ENCODE measurements at places on chromosomes 16 and 17.
A peak's percentile ranks its signal among the peaks of the same experiment; 100 is the strongest.

GRCh38 chr17:81976332-81977210 lies 858 bp upstream of the ASPSCR1 start:
- H3K27ac ChIP-seq: 0 out of 2 replicates have a peak overlapping the region, but pooled peaks have one; percentile 5
- peaks cover 19% of the 10 kb centered on the region for H3K27me3 ChIP-seq
- peaks cover 6% of the 10 kb centered on the region for H3K36me3 ChIP-seq
- peak overlapping the region; percentile 81 for H3K4me3 ChIP-seq
- H3K4me1 ChIP-seq: peaks cover 6% of the 10 kb centered on the region

- H3K27me3 ChIP-seq: no peaks in the 10 kb centered on the region
- peak; percentile 38 for DNase-seq
- H3K27ac ChIP-seq: no peak overlapping the region
- no peak overlapping the region for H3K4me3 ChIP-seq
- no peaks in the 10 kb centered on the region for H3K36me3 ChIP-seq
These were observed 481.9 kb downstream of the SOX9 start for GRCh38 chr17:72602517-72603419.

- H3K27ac ChIP-seq: no peak overlapping the region
- H3K4me3 ChIP-seq: no peak overlapping the region
- H3K27me3 ChIP-seq: no peaks in the 10 kb centered on the region
- no peaks in the 10 kb centered on the region for H3K36me3 ChIP-seq
These were observed 15.6 kb downstream of the PAFAH1B1 start for GRCh38 chr17:2609091-2609490.

- DNase-seq: no peak
- H3K27ac ChIP-seq: no peak overlapping the region
- H3K4me1 ChIP-seq: peaks cover 2% of the 10 kb centered on the region
- no peaks in the 10 kb centered on the region for H3K36me3 ChIP-seq
- H3K4me3 ChIP-seq: peak overlapping the region; percentile 67
These were observed 10.8 kb downstream of the TAT start for GRCh38 chr16:71565812-71566700.

GRCh38 chr17:65750166-65750565 lies 188.7 kb upstream of the AXIN2 start:
- H3K27ac ChIP-seq: no peak overlapping the region
- DNase-seq: no peak
- H3K27me3 ChIP-seq: no peaks in the 10 kb centered on the region
- H3K4me1 ChIP-seq: no peaks in the 10 kb centered on the region
- no peak overlapping the region for H3K4me3 ChIP-seq

- peaks cover 15% of the 10 kb centered on the region for H3K36me3 ChIP-seq
- peaks cover 8% of the 10 kb centered on the region for H3K4me1 ChIP-seq
- no peak for DNase-seq
- H3K4me3 ChIP-seq: no peak overlapping the region
- H3K27ac ChIP-seq: no peak overlapping the region
These were observed 7.4 kb downstream of the ZNF750 start for GRCh38 chr17:82832411-82832810.

DNA sequence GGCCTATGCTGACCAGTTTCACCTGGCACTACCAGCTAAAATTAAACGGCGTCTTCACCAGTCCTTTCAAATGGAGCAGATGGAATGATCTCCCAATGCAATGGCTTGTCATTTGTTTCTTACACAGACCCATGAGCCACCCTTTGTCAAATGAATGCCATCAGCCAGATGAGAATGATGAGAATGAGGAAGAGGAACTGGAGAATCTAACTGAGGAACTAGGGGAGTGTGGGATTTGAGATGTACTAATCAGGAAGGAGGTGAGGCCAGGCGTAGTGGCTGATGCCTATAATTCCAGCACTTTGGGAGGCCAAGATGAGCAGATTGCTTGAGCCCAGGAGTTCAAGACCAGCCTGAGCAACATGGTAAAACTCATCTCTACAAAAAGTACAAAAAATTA lies 116.4 kb downstream of the HS3ST3A1 start:
- no peak overlapping the region for H3K27ac ChIP-seq
- DNase-seq: no peak
- H3K4me3 ChIP-seq: no peak overlapping the region

- no peak overlapping the region for H3K4me3 ChIP-seq
- DNase-seq: no peak
- no peaks in the 10 kb centered on the region for H3K4me1 ChIP-seq
- H3K36me3 ChIP-seq: peaks cover 70% of the 10 kb centered on the region
- H3K27ac ChIP-seq: no peak overlapping the region
- no peaks in the 10 kb centered on the region for H3K27me3 ChIP-seq
These were observed 48.7 kb downstream of the SF3B3 start for GRCh38 chr16:70572050-70572925.

- H3K4me3 ChIP-seq: peak overlapping the region; percentile 90
- H3K27ac ChIP-seq: peak overlapping the region; percentile 90
- no peaks in the 10 kb centered on the region for H3K4me1 ChIP-seq
- DNase-seq: no peak
- H3K36me3 ChIP-seq: no peaks in the 10 kb centered on the region
These were observed 678 bp downstream of the TMEM101 start for GRCh38 chr17:44014133-44014436.

GRCh38 chr17:59558953-59559352 lies 6.5 kb upstream of the DHX40 start:
- DNase-seq: no peak
- H3K27ac ChIP-seq: no peak overlapping the region
- no peaks in the 10 kb centered on the region for H3K4me1 ChIP-seq

DNA sequence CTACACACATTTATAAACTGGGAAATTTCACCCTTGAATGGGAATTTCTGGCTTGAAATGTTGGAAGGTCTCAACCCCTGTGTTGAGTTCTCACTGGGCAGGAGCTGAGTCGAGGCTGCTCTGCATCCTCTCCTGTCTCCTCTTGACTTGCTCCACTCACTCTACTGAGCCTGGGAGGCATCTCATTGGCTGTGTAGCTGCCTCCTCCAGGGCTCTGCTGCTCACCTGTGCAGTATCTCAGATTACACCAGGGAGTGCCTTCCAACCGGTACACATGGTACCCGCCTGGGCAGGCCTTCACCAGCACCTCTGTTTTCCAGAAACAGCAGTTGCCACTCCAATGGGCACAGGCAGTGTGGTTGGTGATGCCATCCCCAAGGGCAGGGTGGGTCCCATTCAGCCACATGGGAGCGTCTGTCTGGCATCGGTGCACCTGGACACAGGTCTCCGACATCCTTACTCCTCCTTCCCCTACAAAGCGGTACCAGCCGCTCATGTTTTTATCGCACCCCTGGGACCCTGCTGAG lies 3.7 kb downstream of the GP2 start:
- H3K4me1 ChIP-seq: no peaks in the 10 kb centered on the region
- no peak overlapping the region for H3K4me3 ChIP-seq
- H3K27ac ChIP-seq: no peak overlapping the region
- H3K36me3 ChIP-seq: no peaks in the 10 kb centered on the region
- H3K27me3 ChIP-seq: no peaks in the 10 kb centered on the region
- DNase-seq: no peak

DNA sequence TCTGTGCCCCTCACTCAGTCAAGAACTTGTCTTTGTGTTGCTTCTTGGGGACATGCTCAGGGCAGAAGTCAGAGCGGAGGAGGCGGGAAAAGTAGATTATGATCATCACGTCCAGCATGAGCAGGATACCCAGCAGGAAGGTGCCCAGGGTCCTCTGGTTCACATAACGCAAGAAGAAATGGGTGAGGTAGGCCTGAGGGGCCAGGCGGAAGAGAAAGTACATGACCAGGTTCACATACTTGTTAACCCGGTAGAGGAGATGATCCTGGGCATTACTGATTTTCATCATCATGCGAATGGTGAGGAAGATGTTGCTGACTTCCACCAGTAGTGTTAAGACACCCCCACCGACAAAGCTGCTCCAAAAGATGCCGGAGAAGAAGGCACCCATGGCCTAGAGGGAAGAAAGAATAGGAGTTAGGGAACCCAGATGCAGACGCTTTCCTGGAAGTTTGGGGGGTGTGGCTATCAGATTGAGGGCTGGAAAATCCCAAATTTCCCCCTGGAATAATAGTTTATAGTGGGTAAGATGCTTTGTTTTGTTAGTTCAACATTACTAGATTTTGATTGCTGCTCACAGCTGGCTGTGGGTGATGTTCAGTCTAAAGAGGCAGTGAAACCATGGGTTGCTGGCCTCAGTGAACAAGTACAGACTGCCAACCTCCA lies 1.4 kb downstream of the TLCD1 start:
- peaks cover 19% of the 10 kb centered on the region for H3K36me3 ChIP-seq
- H3K4me3 ChIP-seq: peak overlapping the region; percentile 57
- DNase-seq: no peak

GRCh38 chr17:17469358-17469757 lies 7.4 kb upstream of the MED9 start:
- H3K4me1 ChIP-seq: no peaks in the 10 kb centered on the region
- H3K27me3 ChIP-seq: no peaks in the 10 kb centered on the region
- H3K27ac ChIP-seq: no peak overlapping the region

- H3K36me3 ChIP-seq: peaks cover 37% of the 10 kb centered on the region
- no peak for DNase-seq
- no peaks in the 10 kb centered on the region for H3K27me3 ChIP-seq
- H3K27ac ChIP-seq: no peak overlapping the region
- H3K4me1 ChIP-seq: no peaks in the 10 kb centered on the region
These were observed 41.5 kb downstream of the USP22 start for GRCh38 chr17:21001111-21001812.

GRCh38 chr16:50933262-50933661 lies 191.4 kb downstream of the CYLD start:
- no peak overlapping the region for H3K4me3 ChIP-seq
- H3K27me3 ChIP-seq: no peaks in the 10 kb centered on the region
- DNase-seq: no peak
- H3K4me1 ChIP-seq: no peaks in the 10 kb centered on the region

DNA sequence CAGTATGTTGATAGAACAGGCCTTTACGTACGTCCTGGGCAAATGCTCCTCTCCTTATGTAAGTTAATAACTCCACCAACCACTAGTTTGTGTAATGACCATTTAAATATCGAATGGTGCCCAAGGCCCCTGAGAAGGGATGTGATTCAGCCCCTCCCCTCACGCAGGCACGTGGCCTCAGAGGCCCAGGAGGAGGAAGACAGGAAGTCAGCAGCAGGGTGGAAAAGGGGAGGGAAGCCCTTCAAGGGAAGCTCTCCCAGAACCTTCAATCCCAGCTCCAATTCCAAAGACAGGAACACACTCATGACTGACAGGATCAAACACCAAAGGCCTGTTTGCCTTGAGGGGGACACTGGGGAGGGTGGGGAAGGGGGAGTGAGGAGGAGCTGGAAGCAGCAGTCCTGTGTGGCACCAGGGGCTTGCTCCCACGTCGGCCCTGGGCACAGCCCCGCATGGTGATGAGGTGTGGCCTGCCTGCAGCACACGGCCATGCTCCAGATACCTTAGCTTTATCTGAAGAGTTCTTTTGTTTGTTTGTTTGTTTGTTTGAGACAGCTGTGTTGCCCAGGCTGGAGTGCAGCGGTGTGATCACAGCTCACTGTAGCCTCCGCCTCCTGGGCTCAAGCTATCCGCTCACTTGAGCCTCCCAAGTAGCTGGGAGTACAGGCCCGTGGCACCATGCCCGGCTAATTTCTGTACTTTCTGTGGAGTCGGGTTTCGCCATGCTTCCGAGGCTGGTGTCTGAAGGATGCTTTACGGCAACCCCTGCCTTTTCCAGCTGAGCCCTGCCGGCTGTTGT lies 105.0 kb downstream of the ZNF778 start:
- no peak for DNase-seq
- no peaks in the 10 kb centered on the region for H3K27me3 ChIP-seq
- peak overlapping the region; percentile 40 for H3K27ac ChIP-seq
- H3K4me1 ChIP-seq: peaks cover 13% of the 10 kb centered on the region

- H3K4me1 ChIP-seq: no peaks in the 10 kb centered on the region
- DNase-seq: peak; percentile 75
These were observed 633 bp downstream of the TBC1D16 start for GRCh38 chr17:80034791-80035686.

DNA sequence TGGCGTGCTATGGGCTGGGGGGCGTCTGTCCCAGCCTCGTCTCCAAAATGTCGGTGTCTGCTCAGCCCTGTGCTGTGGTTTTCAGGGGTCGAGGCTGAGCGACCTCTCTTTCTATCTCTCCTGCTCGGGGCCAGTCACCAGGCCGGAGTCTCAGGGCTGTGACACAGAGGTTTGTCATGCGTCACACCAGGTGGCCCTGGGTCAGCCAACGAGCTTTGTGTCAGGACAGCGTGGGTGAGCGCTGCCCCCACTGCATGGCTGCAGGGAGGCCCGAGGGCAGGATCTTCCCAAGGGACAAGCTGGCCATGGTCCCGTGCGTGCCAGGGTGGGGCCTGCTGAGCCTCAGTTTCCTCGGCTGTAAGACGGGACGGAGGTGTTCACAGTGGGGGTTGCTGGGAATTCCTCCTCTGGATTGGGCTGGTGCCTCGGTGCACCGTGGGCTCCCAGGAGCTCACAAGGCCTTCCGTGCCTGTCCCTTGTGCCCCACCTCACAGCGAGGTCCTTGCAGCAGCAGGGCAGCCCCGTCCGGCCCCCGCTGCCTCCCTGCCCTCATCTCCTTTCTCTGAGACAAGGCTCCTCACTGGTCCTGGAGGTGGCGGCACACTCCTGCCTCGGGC lies 50.5 kb downstream of the CBFA2T3 start:
- no peaks in the 10 kb centered on the region for H3K36me3 ChIP-seq
- no peaks in the 10 kb centered on the region for H3K27me3 ChIP-seq
- H3K4me3 ChIP-seq: no peak overlapping the region
- no peak overlapping the region for H3K27ac ChIP-seq

DNA sequence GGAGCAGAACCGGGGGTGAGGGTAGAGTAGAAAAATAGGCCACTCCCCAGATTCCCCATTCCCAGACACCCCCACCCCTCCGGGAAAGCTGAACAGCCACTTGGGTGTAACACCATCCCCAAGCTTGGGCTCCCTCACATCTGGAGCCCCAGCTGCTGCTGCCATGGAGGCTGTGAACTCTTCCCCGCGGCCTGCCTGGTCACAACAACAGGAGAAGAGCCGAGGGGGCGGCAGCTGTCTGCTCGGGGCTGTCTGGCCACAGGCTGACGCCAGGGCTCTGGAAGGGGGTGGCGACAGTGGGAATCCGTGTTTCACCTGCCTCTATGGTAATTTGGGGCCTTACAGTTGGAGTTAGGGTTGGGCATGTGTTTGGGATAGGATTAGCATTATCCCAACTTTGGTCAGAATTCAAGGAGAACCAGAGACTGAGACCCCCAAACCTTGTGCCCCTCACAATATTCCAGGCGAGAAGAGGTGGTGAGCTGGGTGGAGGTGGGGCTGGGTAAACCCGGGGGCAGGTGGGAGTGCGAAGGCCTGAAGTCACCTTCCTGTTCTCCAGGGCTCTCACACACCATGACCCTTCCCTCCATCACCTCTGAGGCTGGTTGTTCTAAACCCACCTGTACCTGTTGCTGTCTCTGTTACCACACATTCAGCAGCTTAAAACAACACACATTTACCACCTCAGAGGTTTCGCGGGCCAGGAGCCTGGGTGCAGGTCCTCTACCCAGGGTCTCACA lies 29.7 kb upstream of the NXPH3 start:
- no peaks in the 10 kb centered on the region for H3K4me1 ChIP-seq
- H3K36me3 ChIP-seq: no peaks in the 10 kb centered on the region
- H3K27me3 ChIP-seq: no peaks in the 10 kb centered on the region
- H3K27ac ChIP-seq: no peak overlapping the region

GRCh38 chr17:76996741-76997694 lies 128.8 kb downstream of the MGAT5B start:
- no peaks in the 10 kb centered on the region for H3K27me3 ChIP-seq
- no peak overlapping the region for H3K27ac ChIP-seq
- peaks cover 8% of the 10 kb centered on the region for H3K4me1 ChIP-seq

Data from H1 (cell line).